Midbrain (tissue), 1 donor: ENCODE measurements at places on chromosomes 11 and 22.

DNA sequence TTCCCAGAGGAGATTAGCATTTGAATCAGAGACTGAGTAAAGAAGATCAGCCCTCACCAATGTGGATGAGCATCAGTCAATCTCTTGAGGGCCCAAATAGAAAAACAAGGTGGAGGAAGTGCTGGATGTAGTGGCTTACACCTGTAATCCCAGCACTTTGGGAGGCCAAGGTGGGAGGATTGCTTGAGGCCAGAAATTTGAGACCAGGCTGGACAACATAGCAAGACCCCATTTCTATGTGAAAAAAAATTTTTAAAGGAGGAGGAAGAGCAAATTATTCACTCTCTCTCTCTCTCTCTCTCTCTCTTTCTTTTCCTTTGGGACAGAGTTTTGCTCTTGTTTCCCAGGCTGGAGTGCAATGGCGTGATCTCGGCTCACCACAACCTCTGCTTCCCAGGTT is 18.1 kb upstream of the CAPRIN1 start:
- no peak for DNase-seq

DNA sequence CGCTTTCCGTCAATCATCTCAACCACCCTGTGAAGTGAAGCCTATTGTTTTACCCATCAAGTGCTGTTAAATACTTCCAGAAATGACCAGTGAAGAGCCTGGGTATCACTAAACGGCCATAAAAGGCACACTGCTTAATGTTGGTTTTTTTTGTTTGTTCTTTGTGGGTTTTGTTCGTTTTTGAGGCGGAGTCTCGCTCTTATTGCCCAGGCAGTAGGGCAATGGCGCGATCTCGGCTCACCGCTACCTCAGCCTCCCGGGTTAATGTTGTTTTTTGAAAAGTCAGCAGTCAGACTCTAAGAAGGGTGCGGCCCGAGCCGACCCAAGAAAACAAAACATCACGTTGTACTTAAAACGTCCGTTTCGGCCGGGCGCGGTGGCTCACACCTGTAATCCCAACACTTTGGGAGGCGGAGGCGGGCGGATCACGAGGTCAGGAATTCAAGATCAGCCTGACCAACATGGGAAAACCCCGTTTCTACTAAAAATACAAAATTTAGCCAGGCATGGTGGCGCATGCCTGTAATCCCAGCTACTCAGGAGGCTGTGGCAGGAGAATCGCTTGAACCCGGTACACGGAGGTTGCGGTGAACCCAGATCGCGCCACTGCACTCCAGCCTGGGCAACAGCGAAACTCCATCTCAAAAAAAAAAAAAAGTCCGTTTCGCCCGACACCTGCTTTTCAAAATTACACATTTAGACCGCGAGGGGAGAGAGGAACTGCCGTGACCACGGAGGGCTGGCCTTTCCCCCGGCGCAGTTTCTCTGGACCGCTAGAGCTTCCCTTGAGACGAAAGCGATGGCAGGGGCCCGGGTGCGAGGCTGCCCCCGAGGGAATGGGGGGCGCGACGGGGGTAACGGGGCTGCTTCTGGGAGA is 714 bp downstream of the CD59 start:
- peak; percentile 62 for DNase-seq

- no peak for DNase-seq
These were observed 34.6 kb downstream of the FLRT1 start for GRCh38 chr11:64070314-64070681.

- peak; percentile 18 for DNase-seq
These were observed 469.9 kb downstream of the MN1 start for GRCh38 chr22:27331526-27332281.

- DNase-seq: no peak
These were observed 1.1 kb downstream of the LZTR1 start for GRCh38 chr22:20983081-20983771.

- DNase-seq: no peak
These were observed 56.9 kb upstream of the CSNK2A3 start for GRCh38 chr11:11409901-11410300.

DNA sequence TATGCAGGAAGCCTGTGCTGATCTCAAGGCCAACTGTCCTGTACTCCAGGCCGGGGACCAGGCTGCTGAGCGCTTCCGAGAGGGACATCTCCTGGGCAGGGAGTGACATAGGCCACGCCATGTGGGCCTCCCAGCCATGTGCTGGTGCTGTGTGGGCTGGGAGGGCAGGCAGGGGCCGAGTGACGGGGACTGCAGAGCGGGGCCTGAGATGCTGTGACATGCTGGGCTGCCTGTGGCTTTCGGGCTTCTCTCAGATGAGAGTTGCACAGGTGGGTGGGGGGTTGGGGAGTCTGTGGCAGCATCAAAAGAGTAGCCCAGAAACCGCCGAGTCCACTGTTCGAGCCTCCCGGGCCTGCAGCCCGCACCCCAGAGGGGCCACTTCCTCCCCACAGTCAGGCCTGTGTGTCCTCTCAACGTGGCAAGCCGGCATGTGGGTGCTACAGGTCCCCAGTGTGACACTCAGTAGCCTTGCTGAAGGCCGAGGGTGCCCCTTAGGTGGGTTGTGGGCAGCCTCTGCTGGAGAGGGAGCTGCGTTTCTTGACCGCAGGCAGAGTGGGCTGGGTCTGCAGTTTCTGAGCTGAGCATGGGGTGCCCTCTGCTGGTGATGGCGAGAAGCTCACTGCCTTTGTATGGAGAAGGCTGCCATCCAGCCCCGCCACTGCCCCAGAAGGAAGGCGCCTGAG is 101.2 kb downstream of the BCR start:
- peak; percentile 85 for DNase-seq

DNA sequence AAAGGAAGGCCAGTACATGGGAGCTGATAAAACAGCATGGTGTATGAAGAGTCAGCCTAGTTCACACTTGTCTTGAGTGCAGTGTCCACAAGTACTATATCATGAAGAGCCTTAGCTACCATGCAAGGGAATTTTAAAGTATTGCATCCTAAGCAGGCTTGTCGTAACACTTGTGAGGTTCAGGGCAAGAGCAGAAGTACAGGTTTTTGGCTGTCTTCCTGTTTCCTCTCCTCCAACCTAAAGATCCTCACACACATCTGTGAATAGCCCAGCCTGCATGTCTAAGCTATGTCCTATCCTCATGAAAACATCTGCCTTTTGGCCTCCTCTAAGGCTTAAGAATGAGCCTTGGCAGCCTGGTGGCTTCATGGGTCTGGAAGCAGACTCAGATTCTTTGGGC is 34.6 kb upstream of the TMEM123 start:
- DNase-seq: no peak

GRCh38 chr11:114125959-114126358 is 66.4 kb downstream of the ZBTB16 start:
- DNase-seq: no peak

- DNase-seq: no peak
These were observed 20.7 kb downstream of the SUSD2 start for GRCh38 chr22:24201681-24202614.

DNA sequence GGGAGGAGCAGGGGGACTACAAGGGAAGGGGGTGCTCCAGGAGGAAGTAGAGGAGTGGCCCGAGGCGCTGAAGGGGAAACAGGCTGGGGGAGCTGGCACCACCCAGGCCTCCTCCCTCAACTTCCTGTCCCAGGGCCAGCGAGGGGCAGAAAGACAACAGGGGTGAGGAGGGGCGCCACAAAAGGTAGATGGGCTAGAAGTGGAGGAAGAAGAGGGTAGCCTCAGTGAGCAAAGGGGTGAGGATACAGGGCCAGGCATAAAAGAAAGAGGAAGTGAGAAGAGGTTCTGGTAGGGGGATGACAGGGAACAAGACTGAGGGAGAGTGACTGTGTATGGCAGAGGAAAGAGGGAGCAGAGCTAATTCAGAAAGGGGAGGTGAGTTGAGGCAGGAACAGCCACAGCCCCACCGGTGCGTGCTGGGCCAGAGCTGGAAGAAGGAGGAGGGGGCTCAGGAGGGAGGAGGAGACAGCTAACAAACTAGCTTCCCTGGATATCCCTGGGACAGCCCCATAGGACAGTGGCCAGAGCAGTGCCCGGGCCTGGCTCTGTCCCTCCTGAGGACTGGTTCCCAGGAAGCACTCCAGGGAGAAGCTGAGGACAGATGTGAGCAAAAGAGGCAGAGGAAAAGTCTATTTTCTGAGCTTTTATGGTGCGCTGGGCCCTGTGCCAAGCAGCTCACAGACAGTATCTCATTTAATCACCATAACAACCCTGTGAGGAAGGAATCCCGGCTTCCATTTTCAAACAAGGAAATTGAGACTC is 8.5 kb downstream of the DCHS1 start:
- DNase-seq: no peak

GRCh38 chr11:119505861-119506260 is 82.9 kb upstream of the THY1 start:
- no peak for DNase-seq

DNA sequence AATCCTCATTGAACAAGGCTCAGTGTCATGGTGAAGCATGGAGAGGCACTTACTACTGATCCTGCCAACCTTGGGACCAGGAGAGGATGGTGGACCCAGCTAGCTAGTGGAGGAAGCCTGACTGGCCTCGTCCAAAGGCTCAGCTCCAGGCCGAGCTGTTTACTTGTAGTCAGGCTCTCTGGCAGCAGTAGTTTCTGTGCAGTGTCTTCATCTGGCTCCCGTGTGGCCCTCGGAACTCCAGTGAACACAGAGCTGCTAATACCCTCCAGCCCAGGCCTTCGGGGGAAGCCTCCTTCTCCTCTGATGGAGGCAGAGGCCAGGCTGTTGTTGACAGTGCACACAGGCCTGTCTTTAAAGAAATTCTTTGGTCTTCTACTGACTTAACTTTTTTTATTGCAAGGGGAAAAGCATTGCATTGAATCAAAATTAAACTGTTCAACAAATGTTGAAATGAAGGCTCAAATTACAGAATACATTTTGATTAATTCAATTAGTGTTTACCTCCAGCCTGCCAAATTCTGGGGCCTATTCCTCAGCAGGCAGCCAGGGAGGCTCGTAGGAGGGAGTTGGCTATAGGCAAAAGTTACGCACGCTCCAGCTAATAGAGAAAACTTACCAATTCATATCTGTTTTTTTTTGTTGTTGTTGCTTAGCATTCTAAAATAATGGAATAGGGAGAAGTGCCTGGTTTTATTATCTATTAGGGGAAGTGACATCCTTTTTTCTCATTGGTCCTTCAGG is 18.8 kb downstream of the PPFIBP2 start:
- DNase-seq: no peak

- DNase-seq: no peak
These were observed 268.4 kb downstream of the FAM76B start for GRCh38 chr11:95521133-95521542.

DNA sequence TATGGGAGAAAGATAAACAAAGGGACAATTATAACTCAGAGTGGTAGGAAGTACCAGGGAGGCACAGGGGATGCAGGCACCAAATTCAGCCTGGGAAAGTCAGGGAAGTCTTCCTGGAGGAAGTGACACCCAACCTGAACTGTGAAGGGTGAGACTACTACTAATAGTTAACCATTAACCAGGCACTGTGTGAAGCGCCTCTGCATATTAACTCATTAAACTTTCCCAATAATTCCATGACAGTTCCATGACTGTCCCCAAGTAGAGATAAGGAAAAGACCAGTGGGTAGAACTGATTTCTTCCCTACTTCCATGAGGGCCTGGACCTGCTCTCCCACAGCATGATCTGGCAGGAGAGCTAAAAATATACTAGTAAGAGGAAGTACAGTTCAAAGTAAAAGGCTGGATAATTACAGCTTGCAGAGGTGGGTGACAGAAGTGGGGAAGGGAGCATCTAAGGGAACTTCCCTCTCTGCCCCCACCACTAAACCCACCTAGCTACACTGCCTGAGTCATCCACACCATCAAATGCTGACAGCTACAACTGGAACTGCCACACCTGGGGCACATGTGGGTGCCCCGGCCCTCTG is 4.7 kb upstream of the AP1B1 start:
- no peak for DNase-seq

DNA sequence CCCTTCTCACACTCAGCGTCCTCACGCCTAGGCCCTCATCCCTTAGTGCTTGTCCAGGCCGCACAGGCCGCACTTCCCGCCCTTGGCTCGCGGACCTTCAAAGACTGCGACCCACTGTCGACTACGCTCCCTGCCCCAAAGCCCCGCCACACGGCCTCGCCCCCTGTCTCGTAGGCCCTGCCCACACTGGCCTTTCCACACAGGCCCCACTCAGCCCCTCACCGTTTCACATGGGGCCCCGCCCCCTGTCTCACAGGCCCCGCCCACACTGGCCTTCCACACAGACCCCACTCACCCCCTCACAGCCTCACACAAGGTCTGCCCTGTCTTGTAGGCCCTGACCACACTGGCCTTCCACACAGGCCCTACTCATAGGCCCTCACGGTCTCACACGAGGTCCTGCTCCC is 11.0 kb downstream of the NRXN2 start:
- no peak for DNase-seq

DNA sequence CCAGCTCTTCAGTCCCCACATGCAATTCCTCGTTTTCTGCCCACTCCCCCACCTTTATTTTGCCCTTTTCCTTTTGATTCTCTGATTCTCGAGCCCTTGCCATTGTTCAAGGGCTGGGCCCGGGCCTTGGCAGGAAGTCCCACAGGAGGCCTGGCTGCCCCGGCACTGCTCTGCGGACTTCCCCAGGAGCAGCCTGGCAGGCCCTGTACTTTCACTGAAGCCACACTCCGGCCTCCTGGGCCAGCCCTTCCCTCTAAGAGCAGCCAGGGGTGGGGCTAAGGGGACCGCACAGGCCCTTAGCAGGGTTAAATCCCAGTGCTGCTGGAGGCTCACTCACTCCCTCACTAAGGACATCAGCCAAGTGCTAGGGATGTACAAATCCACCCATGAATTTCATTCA is 4.1 kb downstream of the LRRC32 start:
- DNase-seq: no peak

DNA sequence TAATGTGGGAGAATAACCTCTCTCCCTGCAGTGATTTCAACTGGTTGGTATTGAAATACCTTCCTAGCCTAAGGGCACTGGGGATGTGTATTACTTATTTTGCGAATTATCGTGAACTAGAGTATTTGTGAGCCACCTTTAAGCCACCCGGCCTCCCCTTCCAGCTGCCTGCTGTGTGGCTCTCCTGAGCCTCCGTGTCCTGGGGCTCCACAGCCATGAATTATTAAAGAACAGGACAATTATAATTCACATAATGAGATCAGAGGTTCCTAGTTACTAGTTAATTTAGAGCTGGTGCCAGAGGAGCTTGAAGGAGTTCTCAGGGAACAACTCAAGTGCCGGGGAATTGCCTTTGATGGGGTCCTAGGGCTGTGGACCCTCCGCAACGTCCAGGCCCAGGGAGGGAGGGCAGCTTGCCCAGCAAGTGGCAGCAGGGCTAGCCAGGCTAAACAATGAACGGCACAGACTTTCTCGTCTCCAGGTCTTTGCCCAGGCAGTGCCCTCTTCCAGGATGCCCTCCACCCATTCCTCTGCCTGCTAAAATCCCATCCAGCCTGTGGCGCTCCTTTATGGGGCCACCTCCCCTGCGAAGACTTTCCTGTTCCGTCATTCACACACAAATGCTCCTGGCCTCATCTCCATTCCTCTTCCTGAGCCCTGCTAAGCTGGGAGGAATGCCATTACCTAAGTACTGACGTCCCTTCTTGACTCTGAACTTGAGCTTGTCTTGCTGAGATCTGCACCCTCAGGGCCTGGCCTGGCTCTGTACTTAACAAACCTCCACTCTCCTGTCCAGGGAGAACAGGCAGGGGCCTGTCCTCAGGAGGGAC is 91.5 kb downstream of the RTL6 start:
- no peak for DNase-seq
